Articular chondrocyte of knee joint (primary cell): ENCODE measurements at places on chromosomes 11 and 22. TPM values are rescaled to one million over a fixed set of nuclear protein-coding genes. Genes with fewer than 3 reads are reported as not detected.

PAX6 gene
- total RNA-seq = 0.39 and 0.76 TPM in 2 replicates

SCGB1C1 gene
- total RNA-seq = not detected in 2 replicates

CHRM1 gene
- total RNA-seq = not detected in 2 replicates

ZNF280B gene
- total RNA-seq = 1.5 and 1.6 TPM in 2 replicates

SLC22A9 gene
- total RNA-seq = not detected in 2 replicates

PARVG gene
- total RNA-seq = 0.11 TPM in 1 of 2 replicates, not detected in the other

OR51G2 gene
- total RNA-seq = not detected in 2 replicates

YAP1 gene
- total RNA-seq = 171 and 172 TPM in 2 replicates

POU2AF1 gene
- total RNA-seq = not detected in 2 replicates

MAPK11 gene
- 5.2 and 5.3 TPM in 2 replicates for total RNA-seq

LINC01488 gene
- not detected in 2 replicates for total RNA-seq

TRIM34 gene
- total RNA-seq = 12.3 and 15.6 TPM in 2 replicates

CRYBB3 gene
- total RNA-seq = not detected in 2 replicates

CBLIF gene
- total RNA-seq = not detected in 2 replicates

CSRP3 gene
- total RNA-seq = not detected in 2 replicates

HBG1 gene
- not detected in 2 replicates for total RNA-seq

MUC6 gene
- not detected in 2 replicates for total RNA-seq

SLC22A8 gene
- total RNA-seq = not detected in 2 replicates

MS4A1 gene
- total RNA-seq = not detected in 2 replicates

TENM4 gene
- 0.13 and 3.7 TPM in 2 replicates for total RNA-seq

OR56A5 gene
- total RNA-seq = not detected in 2 replicates

C11orf87 gene
- 0.13 and 0.43 TPM in 2 replicates for total RNA-seq

CDC42EP2 gene
- total RNA-seq = 21.0 and 24.5 TPM in 2 replicates

TMPRSS4 gene
- total RNA-seq = under 0.01 TPM in 1 of 2 replicates, not detected in the other

SULT4A1 gene
- total RNA-seq = 0.43 and 1.4 TPM in 2 replicates

HSPB2 gene
- total RNA-seq = 1.7 and 2.2 TPM in 2 replicates

FXYD2 gene
- total RNA-seq = 0.11 and 0.13 TPM in 2 replicates

GRM5 gene
- total RNA-seq = not detected in 2 replicates

SHISAL1 gene
- 47.0 and 55.8 TPM in 2 replicates for total RNA-seq

AKIP1 gene
- total RNA-seq = 28.9 and 30.3 TPM in 2 replicates

OR6T1 gene
- total RNA-seq = not detected in 2 replicates

MAP6 gene
- total RNA-seq = 2.6 and 5.0 TPM in 2 replicates

GPHA2 gene
- total RNA-seq = not detected in 2 replicates

GLYAT gene
- not detected in 2 replicates for total RNA-seq

FAM180B gene
- total RNA-seq = 0.11 and 0.26 TPM in 2 replicates

MIEF1 gene
- total RNA-seq = 26.4 and 27.3 TPM in 2 replicates

ESAM gene
- 0.13 and 0.54 TPM in 2 replicates for total RNA-seq

ACR gene
- not detected in 2 replicates for total RNA-seq

PANX2 gene
- total RNA-seq = 0.11 and 0.26 TPM in 2 replicates

GUCY1A2 gene
- total RNA-seq = 0.91 and 4.6 TPM in 2 replicates
